AG04450 (cell line): ENCODE measurements at places on chromosomes 16 and 17.

DNA sequence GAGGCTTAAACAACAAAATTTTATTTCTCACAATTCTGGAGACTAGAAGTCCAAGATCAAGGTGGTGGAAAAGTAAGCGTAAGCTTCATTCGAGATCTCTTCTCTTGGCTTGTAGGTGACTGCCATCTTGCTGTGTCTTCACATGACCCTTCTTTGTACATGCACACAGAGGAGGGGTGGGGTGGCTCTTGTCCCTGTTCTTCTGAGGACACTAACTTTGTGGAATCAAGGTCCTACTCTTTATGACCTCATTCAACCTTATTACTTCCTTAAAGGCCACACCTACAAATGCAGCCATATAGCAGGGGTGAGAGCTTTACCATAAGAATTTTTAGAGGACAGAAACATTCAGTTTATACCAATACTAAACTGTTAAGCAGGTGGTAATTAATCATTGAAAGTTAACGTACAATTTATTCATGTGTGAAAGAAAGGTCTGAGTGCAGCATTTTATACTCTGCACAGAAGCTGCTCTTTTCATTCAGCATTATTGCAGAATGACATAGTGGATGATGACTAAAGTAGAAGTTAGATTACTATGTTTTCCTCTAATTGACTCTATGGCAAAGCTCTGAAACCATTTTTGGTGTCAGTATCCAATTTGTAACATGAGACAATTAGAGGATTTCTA, 139.9 kb upstream of the HLF start:
- DNase-seq: no peak

DNA sequence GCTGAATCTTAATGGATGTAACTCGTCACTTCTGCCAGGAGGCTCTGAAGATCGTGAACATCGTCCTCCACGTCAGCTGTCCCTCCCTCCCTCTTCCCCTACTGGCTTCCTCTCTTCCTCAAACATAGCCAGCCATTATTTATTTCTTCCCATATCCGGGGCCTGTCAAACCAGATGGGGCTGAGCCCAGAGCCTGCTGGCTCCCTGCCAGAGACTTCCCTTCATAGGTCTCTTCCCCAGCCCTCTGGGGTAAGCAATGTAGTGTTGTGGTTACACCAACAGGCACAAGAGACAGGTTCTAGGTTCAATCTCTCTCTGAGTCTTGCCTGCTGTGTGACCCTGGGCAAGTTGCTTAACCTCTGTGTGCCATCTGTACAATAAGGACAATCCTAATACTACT, 40.1 kb upstream of the ZFP90 start:
- DNase-seq: no peak

DNA sequence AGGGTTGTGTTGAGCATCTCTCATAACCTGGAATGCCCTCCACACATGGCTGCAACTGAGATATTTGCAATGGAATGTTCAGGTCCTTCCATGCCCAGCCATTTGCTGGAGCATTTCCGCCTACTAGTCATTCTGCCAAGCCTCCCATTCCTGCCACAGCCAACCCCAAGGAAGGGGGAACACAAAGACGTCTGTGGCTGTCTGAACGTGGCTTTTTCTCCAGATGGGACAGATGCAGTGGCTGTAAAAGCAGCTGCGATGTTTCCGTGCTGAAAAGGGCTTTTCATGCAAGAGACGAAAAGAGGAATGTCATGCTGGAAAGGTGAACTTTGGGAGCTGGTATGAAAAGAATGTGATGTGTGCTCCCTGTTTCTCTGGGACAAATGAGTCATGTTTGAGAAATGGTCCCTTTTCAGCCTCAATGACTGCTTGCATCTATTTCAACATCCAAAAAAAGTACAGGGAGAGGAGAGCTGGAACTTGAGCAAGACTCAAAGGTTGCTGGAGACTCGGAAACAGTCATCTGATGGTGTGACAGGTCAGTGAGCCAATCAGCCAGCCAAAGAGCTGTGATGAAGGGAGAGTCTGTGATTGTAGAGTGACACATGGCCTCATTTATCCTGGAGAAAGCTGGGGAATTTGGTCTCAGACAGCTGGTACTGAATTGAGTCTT, 208.9 kb downstream of the SHISA9 start:
- no peak for DNase-seq

GRCh38 chr16:75206749-75207451, at the start of gene CTRB2:
Gene CTRB2, minus strand, starts transcription at chr16:75207161. Its CDS starts 20 bp downstream, at chr16:75207141.
- no peak for DNase-seq

DNA sequence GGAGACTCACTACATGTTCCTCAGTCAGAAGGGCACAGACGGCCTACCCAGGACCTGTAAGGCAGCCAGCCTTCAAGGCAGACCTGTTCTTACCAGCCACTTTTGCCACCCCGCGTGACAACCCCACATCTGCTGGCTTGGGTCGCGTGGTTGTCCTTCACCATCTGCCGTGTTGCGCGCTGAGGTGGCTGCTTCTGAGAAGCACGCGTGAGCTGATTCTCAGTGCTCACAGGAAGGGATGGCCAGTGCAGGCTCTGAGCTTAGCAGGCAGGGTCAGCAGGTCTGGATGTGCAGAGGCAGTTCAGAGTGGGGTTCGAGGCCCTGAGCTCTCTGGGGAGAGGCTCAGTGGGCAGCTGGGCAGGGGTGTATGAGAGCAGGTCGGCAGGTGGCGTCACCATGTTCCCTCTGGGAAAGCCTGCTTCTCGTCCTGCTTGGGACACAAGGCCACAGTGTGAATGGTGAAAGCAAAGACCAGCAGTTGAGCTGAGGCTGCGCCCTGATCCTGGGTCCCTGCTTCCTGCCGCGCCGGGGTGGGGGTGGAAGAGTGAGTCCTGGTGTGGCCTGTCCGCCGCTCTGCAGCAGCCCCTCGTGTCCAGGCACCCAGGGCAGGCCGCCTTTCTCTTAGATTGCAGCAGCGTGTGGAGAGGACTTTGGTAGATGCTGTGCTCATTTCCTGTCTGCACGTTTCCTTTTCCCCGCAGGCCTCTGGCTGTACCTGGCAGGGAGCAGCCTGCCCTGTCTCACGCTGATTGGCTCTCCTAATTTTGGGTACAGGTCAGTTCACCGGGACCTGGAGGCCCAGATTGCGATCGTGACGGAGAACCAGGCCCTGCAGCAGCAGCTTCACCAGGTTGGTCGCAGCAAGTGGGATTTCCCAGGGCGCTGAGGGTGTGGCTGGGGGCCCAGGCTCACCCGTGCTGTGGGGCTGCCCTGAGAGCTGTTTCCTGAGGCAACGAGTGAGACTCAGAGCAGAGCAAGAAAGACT, 36.0 kb downstream of the PGS1 start:
- DNase-seq: no peak
